ENCODE measurements at places on chromosomes 2 and 18. TPM values are rescaled to one million over a fixed set of nuclear protein-coding genes. Genes with fewer than 3 reads are reported as not detected.

Gene CD8B2
- not detected for total RNA-seq

GRCh38 chr2:219335373-219335786 is 2.8 kb upstream of the RESP18 start:
- no peak for DNase-seq

DNA sequence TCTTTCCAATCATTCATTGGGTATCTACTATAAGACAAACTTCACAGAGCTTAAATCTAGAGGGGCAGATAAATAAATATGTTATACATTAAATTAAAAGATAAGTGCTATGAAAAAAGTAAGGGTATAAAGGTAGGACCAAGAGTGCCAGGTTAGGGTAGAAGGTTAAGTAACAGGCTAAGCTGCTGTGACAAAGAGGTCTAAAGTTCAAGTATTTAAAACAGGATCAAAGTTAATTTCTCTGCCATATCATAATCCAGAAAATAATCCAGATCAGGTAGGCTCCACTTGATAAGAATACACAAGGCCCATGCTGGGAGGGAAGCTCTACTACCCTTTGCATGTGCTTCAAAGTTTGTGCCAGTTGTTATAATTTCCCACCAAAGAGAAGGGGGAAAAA is 115.6 kb downstream of the DYM start:
- no peak for DNase-seq

GRCh38 chr2:168216351-168217005 is 30.9 kb downstream of the STK39 start:
- no peak for DNase-seq

GRCh38 chr2:240913810-240914644 is 7.9 kb downstream of the CROCC2 start:
- no peak for DNase-seq

DNA sequence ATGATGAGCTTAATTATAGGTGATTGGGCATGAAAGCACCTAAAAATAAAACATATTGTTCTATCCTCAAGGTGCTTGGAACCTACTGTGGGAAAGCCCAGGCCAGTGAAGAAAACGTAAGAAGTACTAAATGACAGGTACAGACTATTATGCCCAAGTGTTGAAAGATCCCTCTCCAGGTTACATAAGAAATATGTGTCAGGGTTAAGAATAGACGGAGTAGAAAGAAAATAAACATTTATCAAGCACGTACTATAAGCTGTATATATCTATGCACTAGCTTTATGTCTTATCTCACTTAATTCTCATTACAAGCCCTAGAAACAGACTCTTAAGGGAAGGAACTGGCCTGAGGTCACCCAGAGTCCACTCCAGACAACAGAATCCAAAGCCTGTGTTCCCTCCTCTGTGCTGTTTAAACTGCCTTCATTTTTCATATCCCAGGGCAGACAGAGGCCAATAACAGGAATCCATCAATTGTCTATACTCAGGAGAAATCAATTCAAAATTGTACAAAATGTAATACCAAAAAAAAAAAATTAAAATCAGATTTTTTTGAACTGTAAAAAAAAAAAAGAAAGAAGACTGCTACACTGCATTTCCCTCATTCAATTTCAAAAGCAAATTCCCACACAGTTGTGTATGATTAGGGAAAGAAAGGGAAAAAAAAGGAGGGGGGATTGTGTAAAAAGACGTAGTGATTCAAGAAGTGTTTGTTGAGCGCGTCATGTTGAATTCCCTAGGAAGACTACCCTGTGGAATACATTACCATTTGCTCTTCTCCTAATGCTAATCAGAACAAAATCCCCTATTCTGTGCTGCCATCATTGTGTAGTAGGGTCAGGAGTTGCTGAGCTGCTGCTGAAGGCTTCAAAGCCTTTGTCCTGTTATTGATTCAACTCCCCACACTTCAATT is 156.3 kb downstream of the IRS1 start:
- DNase-seq: no peak

GRCh38 chr2:198762441-198762840 is 695.3 kb downstream of the SATB2 start:
- DNase-seq: no peak

- DNase-seq: no peak
Observed at GRCh38 chr2:188931361-188931760, 42.8 kb upstream of the COL3A1 start.

DNA sequence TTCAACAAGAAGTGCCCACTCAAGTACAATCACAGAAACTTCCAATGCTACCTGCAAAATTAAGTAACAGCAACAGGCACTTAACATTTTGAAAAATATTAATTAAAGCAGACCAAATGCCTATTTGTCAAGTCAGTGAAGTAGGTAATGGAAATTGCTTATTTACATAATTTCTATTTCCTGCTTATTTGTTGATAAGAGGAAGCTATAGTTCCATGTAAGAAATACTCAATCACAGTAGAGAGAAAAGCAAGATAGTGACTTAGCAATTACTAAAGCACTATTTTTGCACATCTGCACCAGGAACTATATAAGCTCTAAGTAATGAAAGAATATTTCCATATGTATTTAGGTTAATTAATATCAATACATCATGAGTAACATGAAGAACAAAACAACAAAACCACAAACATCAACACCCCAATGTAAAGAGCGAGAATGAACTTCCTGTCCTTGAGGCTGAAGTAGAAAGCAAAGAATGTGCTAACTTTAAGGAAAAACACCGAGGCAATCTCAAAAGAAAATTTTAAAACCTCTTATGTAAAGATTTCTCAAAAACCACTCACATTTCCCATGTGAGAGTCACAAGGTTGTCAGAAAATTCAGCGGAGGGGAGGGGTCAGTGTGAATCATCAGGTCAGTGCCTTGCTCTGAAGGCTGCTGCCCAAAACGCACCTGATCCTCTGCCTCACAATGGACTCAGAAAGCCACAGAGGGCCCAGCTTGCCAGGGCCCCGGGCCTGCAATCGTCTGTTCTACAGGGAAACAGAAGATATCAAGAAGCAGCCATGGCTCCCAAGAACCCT is 12.5 kb downstream of the NPC1 start:
- peak; percentile 69 for DNase-seq

DNA sequence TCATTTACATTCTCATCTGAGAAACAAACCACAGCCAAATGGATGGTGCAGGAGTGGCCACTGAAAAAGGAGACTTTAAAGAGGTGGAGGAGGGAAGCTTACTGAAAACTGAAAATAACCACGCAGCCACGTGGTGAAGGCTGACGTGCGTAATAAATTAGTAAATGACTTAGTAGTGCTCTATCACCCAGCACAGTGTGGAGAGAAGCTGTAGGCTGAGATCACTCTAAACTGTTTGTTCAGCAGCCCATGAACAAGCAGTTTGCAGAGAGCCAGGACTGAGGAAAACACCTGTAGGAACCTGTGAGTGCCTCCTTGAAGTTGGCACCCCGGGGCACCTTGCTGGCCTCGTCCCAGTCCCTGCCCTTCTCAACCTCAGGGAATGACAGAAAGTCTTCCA is 193.0 kb downstream of the TXNL1 start:
- DNase-seq: no peak

DNA sequence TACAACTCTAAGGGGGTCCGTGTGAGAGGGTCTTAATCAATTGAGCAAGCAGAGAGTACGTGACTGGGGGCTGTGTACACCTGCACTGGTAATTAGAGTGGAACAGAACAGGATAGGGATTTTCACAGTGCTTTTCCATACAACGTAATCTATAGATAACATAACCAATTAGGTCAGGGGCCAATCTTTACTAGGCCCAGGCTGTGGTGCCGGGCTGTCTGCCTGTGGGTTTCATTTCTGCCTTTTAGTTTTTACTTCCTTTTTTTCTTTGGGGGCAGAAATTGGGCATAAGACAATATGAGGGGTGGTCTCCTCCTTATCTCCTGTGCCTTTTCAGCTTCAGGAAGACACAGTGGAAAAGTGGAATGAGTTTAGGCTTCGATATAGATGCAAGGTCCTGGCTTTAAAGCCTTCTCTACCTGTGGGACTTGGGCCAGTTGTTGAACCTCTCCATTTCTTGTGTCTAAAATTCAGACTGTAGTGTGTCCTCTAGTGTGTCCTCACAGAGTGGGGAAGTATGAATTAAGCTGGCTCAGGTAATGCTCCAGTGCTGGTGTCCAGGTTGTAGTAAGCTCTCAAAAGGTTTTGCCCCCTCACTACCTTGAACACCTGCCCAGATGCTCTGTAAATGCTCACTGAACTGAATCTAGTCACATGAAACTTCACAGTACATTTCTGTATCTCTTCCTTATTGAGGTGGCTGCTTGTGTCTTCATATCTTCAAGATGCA is 422.8 kb downstream of the SETBP1 start:
- DNase-seq: no peak

- DNase-seq: no peak
Observed at GRCh38 chr2:27441226-27441926, 805 bp upstream of the KRTCAP3 start.

DNA sequence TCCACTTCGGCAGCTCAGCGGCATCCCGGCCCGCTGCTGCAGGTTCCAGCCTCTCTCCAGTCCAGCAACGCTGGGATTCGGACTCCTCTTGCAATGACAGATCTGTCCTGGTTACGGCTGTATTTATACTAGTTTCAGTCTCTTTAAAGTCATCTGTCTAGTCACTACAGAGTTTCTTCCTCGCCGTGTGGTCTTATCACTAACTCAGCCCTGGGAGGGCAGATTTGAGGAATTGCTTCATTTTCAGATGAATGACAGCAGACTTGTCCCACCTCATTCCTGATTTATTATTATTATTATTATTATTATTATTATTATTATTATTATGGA is 2.2 kb downstream of the KLHL29 start:
- DNase-seq: no peak

Data from kidney epithelial cell (primary cell).